ENCODE measurements at places on chromosomes 12 and 14. TPM values are rescaled to one million over a fixed set of nuclear protein-coding genes. Genes with fewer than 3 reads are reported as not detected.
A peak's percentile ranks its signal among the peaks of the same experiment; 100 is the strongest.

DNA sequence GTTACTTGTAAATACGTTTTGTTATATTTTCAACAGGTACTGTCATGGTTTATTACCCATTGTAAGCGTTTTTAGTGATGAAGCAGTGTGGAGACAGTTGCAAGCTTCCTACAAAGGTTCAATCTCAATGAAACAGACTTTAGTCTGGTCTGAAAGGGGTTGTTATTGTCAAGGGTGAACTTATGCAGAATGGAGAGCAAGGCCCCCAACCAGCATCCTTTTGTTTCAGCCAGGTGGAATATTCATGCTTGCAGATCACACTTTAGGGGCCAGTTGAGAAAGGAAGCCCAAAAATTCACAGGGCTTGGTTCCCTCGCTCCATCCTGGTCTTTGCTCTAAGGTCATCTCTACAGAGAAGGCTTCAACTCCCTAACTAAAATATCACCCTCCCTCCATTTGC, 103.7 kb downstream of the PRICKLE1 start:
- no peak overlapping the region for H3K27ac ChIP-seq
- no peaks in the 10 kb centered on the region for H3K36me3 ChIP-seq
- no peaks in the 10 kb centered on the region for H3K4me1 ChIP-seq
- no peak for DNase-seq

- DNase-seq = no peak
- no peak overlapping the region for H3K27ac ChIP-seq
Observed at GRCh38 chr14:86627080-86627479, 1097.1 kb downstream of the FLRT2 start.

DNA sequence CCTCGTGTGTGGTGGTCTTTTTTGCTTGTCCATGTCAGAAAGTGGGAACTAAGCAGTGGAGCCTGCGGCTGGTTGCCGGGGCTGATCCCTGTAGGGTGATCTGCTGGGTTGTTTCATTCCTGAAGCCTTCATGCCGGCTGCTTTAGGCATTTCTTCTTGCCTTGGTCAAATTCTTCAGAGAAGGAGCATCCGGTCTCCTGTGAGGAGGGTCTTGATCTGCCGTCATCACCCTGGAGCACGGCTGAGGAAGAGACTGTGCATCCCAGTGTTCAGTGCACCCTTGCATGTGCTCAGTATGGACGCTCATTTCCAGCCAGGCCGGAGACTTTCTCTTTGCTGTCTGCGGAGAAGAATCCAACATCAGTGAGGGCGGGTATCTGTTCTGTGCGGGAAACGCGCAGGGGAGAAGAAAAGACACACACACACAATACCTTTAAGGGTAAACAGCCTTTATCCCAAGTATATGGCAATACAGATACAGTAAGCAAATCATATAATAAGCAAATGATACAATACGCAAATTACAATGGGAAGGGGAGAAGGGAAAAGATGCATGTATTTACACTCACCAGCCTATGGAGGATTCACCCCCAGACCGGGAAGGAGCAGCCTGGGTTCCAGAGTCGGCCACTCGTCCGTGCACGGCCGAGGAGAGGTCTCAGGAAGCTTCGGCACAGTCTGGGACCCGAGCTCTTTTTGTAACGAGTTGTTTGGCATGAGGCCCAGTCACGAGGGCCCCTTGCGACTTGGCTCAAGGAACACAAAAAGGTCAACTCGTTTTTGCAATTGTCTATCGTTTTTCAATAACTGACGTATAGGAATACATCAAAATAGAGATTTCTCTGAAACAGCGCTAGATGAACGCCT, 1366.8 kb upstream of the TMEM132C start:
- no peaks in the 10 kb centered on the region for H3K36me3 ChIP-seq
- H3K4me1 ChIP-seq = no peaks in the 10 kb centered on the region
- H3K4me3 ChIP-seq = no peak overlapping the region
- H3K27me3 ChIP-seq = no peaks in the 10 kb centered on the region

DNA sequence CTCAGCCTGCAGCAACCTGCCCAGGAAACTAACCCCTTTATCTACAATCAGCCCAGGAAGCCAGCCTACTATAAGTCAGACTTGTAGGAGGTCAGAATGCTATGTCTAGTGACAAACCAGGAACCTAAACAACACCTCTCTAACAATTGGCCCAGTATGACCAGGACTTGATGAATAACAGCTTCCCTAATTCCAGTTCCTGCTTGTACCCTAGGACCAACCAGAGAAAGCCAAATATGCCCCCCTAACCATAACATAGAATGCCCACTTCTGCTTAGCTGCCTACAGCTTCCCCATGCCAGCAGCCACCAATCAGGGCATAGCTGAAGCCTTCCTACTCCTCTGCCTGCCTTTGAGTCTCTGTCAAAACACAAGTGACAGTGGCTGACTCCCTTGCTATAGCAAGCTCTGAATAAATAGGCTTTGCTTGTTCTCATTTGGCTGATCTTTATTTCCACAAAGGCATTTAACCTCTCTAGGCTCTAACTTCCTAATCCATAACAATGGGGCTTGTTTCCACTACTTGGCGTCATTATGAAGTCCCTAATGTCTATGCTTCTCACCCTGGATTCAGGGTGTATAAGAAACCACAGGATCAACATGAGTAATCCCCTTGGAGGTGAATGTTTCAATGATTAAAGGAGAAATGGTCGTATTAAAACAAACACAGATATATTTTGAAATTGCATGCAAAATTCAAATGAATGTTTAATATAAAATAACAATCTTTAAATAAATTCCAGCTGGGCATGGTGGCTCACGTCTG, 220.2 kb downstream of the ANO6 start:
- no peak overlapping the region for H3K27ac ChIP-seq
- no peaks in the 10 kb centered on the region for H3K4me1 ChIP-seq
- H3K4me3 ChIP-seq = no peak overlapping the region
- no peak for DNase-seq
- H3K36me3 ChIP-seq = no peaks in the 10 kb centered on the region

GRCh38 chr12:30361145-30361544, 334.5 kb downstream of the IPO8 start:
- no peak overlapping the region for H3K27ac ChIP-seq
- no peaks in the 10 kb centered on the region for H3K27me3 ChIP-seq
- DNase-seq = no peak
- H3K4me3 ChIP-seq = no peak overlapping the region
- no peaks in the 10 kb centered on the region for H3K4me1 ChIP-seq
- no peaks in the 10 kb centered on the region for H3K36me3 ChIP-seq

- no peak overlapping the region for H3K27ac ChIP-seq
- DNase-seq = no peak
- H3K4me3 ChIP-seq = no peak overlapping the region
Observed at GRCh38 chr12:43891856-43892574, 56.1 kb downstream of the TMEM117 start.

- H3K36me3 ChIP-seq = no peaks in the 10 kb centered on the region
- no peaks in the 10 kb centered on the region for H3K4me1 ChIP-seq
- H3K27ac ChIP-seq = no peak overlapping the region
Observed at GRCh38 chr12:15393995-15394394, 71.7 kb downstream of the PTPRO start.

DNA sequence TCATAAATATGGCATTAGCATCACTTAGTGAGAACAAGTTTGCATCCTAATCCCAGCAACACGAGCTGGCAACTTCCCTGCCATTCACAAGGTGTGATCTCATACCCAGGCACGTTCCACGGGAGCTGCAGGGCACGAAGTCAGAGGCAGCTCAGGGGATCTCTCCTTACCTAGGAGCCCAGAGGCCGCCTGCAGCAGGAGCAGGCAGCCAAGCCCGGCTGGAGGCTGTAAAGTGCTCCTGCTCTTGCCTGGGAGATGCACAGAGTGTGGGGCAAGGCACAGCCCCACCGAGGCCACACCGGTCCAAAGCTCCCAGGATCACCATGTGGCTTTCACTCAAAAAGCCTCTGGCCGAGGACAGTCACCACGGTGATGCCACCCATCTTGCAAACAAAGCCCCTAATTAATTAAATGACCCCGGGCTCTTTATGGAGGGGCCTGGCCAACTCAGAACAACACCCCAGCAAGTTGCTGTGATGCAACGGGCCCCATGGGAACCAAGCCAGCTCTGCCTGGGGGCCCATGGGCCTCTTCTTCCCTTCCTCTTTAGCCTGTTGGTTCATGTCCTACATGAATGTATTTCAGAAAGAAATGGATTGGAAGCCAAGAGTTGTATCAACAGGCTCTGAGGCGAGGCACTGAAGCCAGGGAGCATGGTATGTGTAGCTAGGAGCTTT, 26.5 kb downstream of the NUAK1 start:
- H3K27me3 ChIP-seq = no peaks in the 10 kb centered on the region
- H3K27ac ChIP-seq = peak overlapping the region; percentile 50
- H3K36me3 ChIP-seq = no peaks in the 10 kb centered on the region
- no peak overlapping the region for H3K4me3 ChIP-seq
- H3K4me1 ChIP-seq = no peaks in the 10 kb centered on the region
- DNase-seq = peak; percentile 78

GRCh38 chr12:24075650-24076049, 126.2 kb upstream of the SOX5 start:
- no peak overlapping the region for H3K4me3 ChIP-seq
- DNase-seq = no peak
- H3K4me1 ChIP-seq = no peaks in the 10 kb centered on the region
- H3K27ac ChIP-seq = no peak overlapping the region
- no peaks in the 10 kb centered on the region for H3K27me3 ChIP-seq

- peak overlapping the region; percentile 52 for H3K27ac ChIP-seq
- H3K4me1 ChIP-seq = peaks cover 11% of the 10 kb centered on the region
- no peaks in the 10 kb centered on the region for H3K27me3 ChIP-seq
- no peak for DNase-seq
- H3K4me3 ChIP-seq = no peak overlapping the region
Observed at GRCh38 chr14:64721899-64722298, 17.7 kb downstream of the PLEKHG3 start.

DNA sequence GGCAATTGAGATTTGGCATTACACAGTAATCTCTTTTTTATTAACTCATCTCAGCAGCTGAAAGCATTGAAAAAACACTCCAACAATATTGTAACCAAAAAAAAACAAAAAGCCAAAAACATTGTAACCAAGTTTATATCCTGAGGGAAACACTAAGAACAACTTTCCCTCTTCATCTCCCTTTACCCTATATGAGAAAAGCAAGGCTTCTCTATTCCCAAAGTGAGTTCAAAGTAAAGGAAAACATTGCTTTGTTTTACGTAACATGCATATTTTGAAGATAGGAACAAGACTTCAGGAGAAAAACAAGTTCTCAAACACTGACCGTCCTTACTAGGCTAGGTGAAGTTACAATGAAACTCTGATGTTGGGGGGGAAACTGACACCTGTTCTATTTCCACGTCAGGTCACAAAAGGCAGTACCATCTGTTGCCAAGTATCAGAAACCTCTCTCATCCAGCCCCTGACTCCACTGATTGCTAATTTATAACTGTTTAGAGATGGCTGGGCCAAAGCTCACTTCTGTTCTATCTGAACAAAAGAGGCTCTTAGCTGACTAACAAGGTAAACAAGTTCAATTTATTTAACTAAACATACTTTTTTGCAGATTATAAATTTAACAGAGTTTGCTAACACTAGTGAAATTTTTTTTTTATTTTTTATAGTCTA, 67.9 kb upstream of the PLXNC1 start:
- H3K27ac ChIP-seq = no peak overlapping the region
- H3K4me1 ChIP-seq = no peaks in the 10 kb centered on the region
- no peak overlapping the region for H3K4me3 ChIP-seq
- DNase-seq = no peak
- no peaks in the 10 kb centered on the region for H3K27me3 ChIP-seq

The SLC35F4 gene
- 2.9 TPM for total RNA-seq

The ZNF605 gene
- 9.6 TPM for total RNA-seq

The REP15 gene
- 2.4 TPM for total RNA-seq

The SLC25A47 gene
- 0.51 TPM for total RNA-seq
